ENCODE measurements at places on chromosomes 12 and 14.

DNA sequence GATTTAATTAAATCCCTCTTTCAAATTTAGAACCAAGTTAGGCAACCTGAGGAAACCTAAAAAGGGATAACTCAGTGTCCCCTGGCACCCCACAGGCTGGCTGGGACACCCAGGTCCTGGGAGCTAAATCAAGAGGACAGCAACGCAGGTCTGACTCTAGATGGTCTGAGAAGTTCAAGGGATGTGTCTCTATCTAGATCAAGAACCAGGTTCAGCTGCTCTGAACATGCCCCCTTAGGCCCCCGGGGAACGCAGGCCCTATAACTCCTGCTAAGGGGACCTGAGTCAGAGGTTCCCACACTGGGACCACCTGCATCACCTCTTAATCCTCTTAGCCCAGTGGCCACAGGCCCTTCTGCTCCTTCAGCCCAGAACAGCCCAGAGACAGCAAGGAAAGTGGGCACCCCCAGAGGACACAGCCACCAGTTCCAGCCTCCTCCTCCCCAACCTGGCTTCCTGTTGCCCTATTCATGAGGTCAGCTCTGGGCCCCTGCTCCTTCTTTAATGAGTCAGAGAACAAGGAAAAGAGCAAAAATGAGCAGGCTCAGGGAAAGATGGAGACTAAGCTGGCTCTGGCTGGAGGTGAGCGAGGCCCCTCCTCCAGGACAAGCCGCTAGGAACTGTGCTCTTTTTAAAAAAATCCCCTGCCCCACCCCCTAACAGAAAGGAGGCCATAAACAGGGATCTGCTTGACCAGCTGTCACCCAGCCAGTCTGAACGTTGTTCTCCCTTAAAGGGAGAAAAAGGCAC, 10.8 kb downstream of the PITPNM2 start:
- no peak for DNase-seq

GRCh38 chr14:64069634-64070359, 217.0 kb downstream of the SYNE2 start:
- no peak for DNase-seq

DNA sequence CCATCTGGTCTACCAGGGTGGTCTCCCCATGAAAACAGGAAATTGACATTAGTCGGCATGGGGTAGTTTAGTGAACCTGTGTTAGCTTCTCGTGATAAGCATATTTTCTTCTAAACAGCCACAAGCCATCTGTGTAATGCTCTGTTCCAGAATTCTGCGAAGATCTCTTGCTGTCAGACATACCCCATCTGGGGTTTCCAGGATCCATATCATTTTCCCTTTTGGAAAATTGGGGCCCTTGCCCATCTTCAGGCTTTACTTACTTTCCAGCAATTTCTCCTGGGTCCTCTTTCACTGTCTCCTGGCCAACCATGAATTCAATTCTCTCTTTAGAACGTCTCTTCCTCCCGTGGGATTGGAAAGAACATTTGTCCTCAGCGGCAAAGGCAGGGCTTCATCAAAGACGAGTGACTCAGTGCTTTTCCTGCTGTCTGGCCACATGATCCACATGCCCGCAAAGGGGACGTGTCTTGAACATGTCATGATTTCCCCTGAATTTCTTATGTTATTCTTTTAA, 21.4 kb upstream of the NCOR2 start:
- no peak for DNase-seq

- no peak for DNase-seq
Measured at GRCh38 chr12:90627180-90627896, 327.6 kb downstream of the CCER1 start.

DNA sequence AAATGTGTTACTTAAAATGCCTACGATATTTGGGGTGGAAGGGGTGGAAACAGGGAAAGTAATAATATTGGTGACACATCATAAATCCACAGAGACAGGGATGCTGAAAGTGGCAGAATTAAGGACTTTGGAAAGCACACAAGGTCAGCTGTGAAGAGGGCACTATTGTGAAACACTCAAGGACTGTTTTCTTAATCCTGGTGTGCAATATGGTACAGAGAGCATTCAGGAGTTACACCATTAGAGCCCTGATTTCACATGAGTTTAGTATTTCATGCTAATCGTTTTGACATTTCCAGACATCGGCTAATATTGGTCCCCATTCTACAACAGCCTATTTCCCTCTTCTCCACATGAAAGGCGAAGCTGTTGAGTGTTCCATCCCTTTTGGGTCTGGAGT, 219.2 kb downstream of the MSRB3 start:
- no peak for DNase-seq

GRCh38 chr14:29355846-29356245, 571.8 kb downstream of the PRKD1 start:
- DNase-seq, result no peak

DNA sequence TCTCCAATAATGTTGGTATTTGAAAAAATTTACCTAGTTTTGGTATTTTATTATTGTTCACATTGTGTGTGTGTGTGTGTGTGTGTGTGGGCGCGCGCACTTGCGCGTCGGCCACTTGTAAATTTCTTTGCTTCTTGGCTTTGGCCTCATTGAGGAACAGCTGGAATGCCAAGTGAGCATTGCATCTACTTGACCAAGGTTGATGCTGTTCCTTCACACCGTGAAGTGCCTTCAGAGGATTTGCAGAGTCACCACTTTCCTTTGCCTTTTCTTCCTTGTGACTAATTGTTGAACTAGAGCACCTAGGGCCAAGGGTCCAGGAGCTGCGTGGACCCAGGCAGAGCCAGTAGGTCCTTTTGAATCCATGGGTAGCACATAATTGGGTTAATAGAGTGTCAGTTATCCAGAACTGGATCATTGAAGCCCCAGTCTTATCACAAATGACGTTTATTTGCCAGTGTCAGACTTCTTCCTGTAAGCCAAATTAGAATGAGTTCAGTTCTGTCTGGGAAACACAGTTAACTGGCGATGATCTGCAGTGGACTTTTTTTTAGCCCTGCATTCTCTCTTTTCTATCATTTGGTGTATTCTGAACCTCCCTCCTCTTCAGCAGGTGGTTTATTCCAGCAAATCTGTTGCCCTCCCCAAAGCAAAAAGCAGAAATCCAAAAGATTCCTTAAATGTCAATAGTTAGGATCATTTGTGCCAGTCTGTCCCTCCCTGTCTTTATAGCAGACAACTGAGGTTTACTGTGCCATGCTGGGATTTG, 2.6 kb downstream of the PPP2R5C start:
- DNase-seq, result no peak

DNA sequence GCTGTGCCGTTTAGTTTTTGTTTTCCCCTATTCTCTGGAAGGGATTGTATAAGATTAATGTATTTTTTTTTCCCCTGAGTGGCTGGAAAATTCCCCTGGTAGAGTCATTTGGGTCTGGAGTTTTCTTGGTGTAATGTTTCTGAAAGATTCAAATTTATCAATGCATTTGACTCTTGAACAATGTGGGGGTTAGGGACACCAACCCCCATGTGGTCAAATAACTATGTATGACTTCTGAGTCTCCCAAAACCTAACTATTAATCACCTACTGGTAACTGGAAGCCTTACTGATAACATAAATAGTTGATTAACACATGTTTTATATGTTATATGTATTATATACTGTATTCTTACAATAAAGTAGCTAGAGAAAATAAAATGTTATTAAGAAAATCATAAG, 220.1 kb upstream of the PDE3A start:
- DNase-seq, result no peak

GRCh38 chr12:31016057-31016456, 57.6 kb upstream of the DDX11 start:
- DNase-seq, result no peak

Measured in NCI-H345 (cell line).